ENCODE measurements at places on chromosomes 4 and X.

- DNase-seq = no peak
Measured at GRCh38 chr4:131613824-131614216, 1535.3 kb upstream of the PCDH10 start.

- DNase-seq = no peak
Measured at GRCh38 chr4:153513596-153513995, 47.4 kb downstream of the TMEM131L start.

- DNase-seq = no peak
Measured at GRCh38 chr4:125961626-125962025, 646.9 kb downstream of the FAT4 start.

DNA sequence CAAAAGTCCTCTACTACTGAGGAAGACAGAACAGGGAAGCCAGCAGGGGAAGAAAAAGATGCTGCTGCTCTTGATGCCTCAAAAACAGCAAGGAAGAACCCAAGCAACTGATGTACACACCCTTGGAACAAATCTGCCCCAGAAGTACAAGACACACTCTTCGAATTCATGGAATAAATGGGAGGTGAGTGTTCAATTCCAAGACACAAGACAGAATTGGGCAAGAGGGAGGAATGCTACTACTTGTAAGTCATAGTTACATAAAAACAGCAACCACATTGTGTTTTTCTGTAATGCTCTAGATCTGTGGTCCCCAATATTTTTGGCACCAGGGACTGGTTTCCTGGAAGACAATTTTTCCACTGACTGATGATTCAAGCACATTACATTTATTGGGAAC is 58.0 kb upstream of the H2AZ1 start:
- no peak for DNase-seq

GRCh38 chrX:20215565-20215964 is 51.1 kb downstream of the RPS6KA3 start:
- DNase-seq = no peak

GRCh38 chrX:39674490-39675161 is 423.1 kb downstream of the BCOR start:
- DNase-seq = no peak

GRCh38 chr4:82567444-82567843 is 5.7 kb upstream of the TMEM150C start:
- no peak for DNase-seq

DNA sequence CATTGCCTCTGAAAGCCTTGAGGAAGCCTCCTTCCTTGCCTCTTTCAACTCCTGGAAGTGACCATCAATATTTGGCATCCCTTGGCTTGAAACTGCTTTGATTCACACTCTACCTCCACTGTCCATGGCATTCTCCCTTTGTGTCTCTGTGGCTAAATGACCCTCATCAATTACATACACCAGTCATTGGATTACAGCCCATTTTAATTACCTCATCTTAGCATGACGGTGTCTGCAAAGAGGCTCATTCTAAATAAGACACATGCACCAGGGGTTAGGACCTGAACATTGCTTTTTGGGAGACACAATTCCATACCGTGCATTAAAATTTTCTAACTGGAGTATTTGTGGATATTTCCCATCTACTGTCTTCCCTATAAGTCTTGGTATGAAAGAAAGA is 60.7 kb upstream of the FAM9A start:
- no peak for DNase-seq

- DNase-seq = no peak
Measured at GRCh38 chr4:152045449-152045806, 284.6 kb upstream of the GATB start.

DNA sequence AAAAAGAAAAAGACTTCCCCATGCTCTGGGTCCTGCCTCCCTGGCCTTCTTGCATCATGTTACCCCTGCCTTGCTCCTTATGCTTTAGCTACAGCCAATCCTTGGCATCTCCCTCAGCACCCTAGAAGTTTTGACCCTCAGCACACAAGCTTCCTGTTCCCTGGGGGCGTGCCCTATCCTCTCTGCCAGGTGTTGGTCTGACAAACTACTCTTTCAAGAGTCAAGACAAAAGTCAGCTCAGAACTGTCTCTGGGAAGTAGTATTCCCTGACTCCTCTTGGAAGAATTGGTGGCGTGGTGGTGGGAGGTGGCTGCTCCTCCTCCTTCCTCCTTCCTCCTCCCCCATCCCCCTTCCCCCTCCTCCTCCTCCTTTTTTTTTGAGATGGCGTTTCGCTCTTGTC is 41.0 kb downstream of the PRPS1 start:
- DNase-seq = no peak

- no peak for DNase-seq
Measured at GRCh38 chr4:108620933-108621905, 843 bp downstream of the RPL34 start.

All from NCI-H1436 treated with DMSO at 0.1 percent for 48 hours (cell line).